Ovary (tissue), 10 donors: ENCODE measurements at places on chromosomes 3 and 15. TPM values are rescaled to one million over a fixed set of nuclear protein-coding genes. Genes with fewer than 3 reads are reported as not detected.
A peak's percentile ranks its signal among the peaks of the same experiment; 100 is the strongest.

CCDC191 gene
- 5.3 TPM for total RNA-seq

CASR gene
- 0.12 TPM for total RNA-seq

STAB1 gene
- 47.5 TPM for total RNA-seq

GLDN gene
- 2.4 TPM for total RNA-seq

NDN gene
- 93.2 TPM for total RNA-seq

GRCh38 chr3:28840976-28841376 is 439.9 kb upstream of the RBMS3 start:
- no peaks in the 10 kb centered on the region for H3K36me3 ChIP-seq

DNA sequence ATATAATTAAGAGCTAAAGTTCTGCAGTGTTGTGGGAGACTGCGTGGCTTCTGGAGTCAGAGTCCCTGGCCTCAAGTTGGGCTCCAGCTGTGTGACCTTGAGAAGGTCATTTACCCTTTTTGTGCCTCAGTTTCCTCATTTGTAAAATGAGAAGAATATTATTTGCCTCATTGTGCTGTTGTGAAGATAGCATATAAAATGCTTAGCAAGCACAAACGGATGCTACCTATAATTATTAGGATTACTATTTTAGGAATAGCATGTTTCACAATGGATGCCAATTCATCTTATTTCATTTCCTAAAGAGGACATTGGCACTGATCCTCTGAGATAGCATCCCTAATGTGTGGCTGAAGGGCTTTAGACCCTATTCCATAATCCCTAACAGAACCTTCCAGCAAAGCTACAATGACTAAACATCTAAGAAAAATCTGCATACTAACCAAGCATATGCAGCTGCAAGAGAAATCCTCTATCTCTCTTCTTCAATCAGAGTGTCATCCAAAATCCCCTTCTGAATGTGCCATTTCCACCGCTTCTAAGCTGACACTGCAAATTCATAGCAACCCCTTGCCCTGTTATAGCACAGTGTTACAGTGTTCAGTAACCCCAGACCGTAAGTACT is 148.3 kb downstream of the RBMS3 start:
- no peak overlapping the region for H3K27ac ChIP-seq
- peaks cover 7% of the 10 kb centered on the region for H3K4me1 ChIP-seq
- DNase-seq, result no peak

GRCh38 chr3:10437272-10437994 is 68.0 kb downstream of the ATP2B2 start:
- H3K36me3 ChIP-seq, result no peaks in the 10 kb centered on the region
- no peak for DNase-seq
- no peaks in the 10 kb centered on the region for H3K27me3 ChIP-seq
- no peaks in the 10 kb centered on the region for H3K4me1 ChIP-seq

DNA sequence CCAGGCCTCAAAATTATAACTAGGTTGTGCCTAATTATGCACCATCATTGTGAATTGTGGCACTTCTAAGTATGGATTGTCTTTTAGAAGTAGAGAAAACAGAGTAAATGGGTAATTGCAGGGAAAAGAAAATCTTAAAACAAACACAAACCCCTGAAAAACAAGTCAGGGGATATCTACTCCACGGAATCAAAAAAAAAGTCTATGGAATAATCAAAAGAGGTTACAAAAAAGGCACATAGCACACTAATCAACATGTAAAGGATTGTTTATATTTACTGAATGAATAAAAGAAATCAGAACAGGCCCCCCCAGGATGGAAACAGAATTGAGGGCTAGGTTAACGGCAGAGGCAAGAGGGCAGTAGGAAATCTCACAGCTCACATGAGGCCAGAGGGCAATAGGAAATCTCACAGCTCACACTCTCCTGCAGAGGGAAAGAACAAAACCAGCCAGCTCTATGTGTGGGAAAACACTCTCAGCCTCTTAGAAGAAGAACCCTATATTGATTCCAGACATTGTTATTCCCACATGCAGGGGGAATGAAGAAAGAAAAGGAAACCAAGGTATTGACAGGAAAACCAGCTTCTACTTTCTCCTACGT is 72.7 kb upstream of the FNDC3B start:
- H3K4me3 ChIP-seq, result no peak overlapping the region
- H3K4me1 ChIP-seq, result peaks cover 8% of the 10 kb centered on the region
- no peak overlapping the region for H3K27ac ChIP-seq
- DNase-seq, result no peak
- H3K36me3 ChIP-seq, result no peaks in the 10 kb centered on the region
- no peaks in the 10 kb centered on the region for H3K27me3 ChIP-seq

DNA sequence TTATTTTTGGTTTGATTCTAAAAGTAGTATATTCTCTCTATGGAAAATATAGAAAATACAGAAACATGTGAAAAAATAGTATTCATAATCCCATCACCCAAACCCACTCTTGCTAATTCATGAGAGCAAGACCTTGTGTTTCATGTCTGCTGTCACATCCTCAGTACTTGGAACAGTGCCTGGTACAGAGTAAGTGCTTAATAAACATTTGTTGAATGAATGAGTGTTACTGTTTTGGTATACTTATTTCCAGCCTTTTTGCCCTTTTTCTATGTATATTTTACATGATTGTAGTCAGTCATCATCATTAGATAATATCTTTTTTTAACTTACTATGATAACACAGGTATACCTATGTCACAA is 59.3 kb downstream of the IL16 start:
- no peak overlapping the region for H3K4me3 ChIP-seq
- H3K27me3 ChIP-seq, result no peaks in the 10 kb centered on the region
- no peak overlapping the region for H3K27ac ChIP-seq
- H3K4me1 ChIP-seq, result no peaks in the 10 kb centered on the region

DNA sequence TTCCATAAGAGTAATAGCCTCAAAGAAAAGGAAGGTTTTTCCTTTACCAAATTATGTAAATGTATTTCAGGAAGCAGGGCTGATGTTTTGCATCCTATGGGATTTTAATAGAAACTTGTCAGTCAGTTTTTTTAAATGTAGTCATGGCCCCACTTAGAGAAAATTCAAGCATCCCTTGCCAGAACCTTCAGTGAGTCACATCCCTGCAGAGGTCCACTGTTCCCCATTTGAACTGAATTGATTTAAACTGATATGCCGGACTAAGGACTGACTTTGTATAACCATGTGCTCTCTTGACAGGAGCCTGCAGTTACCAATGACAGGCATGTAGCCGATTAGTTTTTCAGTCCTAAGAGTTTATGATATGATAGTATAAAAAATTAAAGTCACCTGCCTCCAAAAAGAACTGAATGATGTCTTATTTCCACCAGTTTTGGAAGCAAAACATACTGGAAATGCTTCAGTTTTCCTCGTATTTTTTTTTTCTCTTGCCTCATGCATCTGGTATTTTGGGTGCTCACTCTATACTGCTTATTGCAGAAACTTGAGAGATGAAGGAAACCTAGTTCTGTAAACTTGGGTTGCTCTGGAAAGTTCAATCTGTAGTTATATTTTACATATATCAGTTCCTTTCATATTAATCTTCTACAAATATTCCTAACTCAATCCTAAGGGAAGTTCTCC is 30.7 kb downstream of the LRTM1 start:
- H3K27me3 ChIP-seq, result no peaks in the 10 kb centered on the region
- H3K4me3 ChIP-seq, result no peak overlapping the region
- no peak for DNase-seq
- no peaks in the 10 kb centered on the region for H3K4me1 ChIP-seq

DNA sequence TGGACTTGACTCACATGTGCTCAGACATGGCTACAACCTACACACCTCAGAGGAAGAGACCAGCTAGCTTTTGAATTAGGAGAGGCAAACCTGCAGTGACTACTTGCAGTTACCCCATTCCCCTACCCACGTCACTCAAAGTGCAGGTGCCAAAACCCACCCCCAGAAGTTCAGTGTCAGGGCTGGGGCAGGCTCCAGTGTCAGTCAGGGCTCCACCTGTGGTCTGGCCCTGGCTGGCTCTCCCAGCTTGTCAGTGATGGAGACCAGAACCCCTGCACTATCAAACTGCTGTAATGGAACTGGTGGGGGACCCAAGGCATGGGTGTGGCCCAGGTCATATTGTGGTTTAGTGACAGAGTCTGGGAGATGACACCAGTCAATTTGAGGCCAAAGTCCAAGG is 32.6 kb upstream of the SLC41A3 start:
- no peaks in the 10 kb centered on the region for H3K27me3 ChIP-seq
- H3K27ac ChIP-seq, result no peak overlapping the region
- DNase-seq, result no peak
- no peaks in the 10 kb centered on the region for H3K4me1 ChIP-seq
- H3K4me3 ChIP-seq, result no peak overlapping the region
- H3K36me3 ChIP-seq, result no peaks in the 10 kb centered on the region

DNA sequence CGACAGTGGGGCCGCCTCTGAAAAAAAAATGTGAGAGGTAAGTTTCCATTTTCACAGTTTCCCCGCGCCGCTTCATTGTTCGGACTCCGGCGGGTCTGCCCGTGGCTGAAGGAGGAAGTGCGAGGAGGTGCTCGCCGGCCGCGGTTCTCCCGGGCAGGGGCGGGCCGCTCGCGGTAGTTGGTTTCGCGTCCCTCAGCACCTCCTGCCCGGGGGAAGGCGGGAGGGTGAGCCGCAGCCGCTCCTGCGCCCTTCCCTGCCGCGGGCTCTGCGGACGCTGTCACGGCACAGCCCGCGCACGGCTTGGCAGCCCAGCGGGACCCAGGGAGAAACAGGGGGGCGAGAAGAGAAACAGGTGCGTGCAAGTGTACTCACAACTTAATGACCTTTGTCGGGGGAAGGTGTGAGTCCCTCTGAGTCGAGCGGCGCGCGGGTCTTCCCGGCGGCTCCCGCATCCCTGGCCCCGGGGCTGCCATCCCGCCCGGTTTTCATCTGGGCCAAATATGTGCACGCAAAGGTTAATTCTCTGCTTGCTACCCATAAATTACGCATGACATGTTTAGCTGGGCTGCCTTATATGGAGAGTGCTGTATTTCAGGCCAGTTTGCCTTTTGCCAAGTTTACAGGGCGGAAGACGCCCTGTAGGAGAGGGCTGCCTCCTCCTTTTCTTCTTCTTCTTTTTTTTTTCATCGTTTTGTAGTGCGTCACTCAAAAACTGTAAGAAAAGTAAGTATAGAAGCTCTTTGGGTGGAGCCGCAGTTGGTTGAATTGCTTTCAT is 514 bp downstream of the MBNL1 start:
- H3K27ac ChIP-seq, result peak overlapping the region; percentile 95
- H3K36me3 ChIP-seq, result no peaks in the 10 kb centered on the region
- peaks cover 7% of the 10 kb centered on the region for H3K4me1 ChIP-seq
- no peaks in the 10 kb centered on the region for H3K27me3 ChIP-seq

GRCh38 chr15:38699633-38700230 is 135.1 kb upstream of the RASGRP1 start:
- H3K4me3 ChIP-seq, result no peak overlapping the region
- DNase-seq, result no peak
- H3K27me3 ChIP-seq, result no peaks in the 10 kb centered on the region
- no peaks in the 10 kb centered on the region for H3K36me3 ChIP-seq
- H3K4me1 ChIP-seq, result no peaks in the 10 kb centered on the region

- H3K36me3 ChIP-seq, result no peaks in the 10 kb centered on the region
- H3K27ac ChIP-seq, result no peak overlapping the region
These were observed 196.2 kb upstream of the CFAP20DC start for GRCh38 chr3:59245859-59246501.
